Activated T-cell treated with anti-CD3 and anti-CD28 coated beads, Interleukin-2, amount 50 U/mL, for 4 hours (primary cell): ENCODE measurements at places on chromosomes 6 and 20. TPM values are rescaled to one million over a fixed set of nuclear protein-coding genes. Genes with fewer than 3 reads are reported as not detected.

The POU3F2 gene
- not detected for total RNA-seq

GRCh38 chr6:39181826-39182225, 47.4 kb downstream of the KCNK5 start:
- no peak for DNase-seq

The KCNG1 gene
- 7.0 TPM for total RNA-seq

DNA sequence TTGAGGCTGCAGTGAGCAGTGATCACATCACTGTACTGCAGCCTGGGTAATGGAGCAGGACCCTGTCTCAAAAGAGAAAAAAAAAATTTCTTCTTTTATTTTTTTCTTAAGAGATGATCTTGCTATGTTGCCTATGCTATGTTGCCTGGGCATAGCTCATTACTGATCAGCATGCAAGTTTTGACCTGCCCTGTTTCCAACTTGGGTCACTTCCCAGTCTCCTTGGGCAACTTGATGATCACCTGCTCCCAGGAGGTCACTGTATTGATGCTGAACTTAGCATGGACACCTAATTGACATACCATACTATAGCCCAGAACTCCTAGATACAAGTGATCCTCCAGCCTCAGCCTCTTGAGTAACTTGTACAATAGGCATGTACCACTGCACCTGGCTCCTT, 30.7 kb upstream of the NANP start:
- no peak for DNase-seq

The COL20A1 gene
- not detected for total RNA-seq

The DDX43 gene
- 0.25 TPM for total RNA-seq
